Stimulated activated CD4-positive, alpha-beta T cell treated with anti-CD3 and anti-CD28 coated beads, TNF-alpha, amount 100 ng/mL, for 24 hours (primary cell): ENCODE measurements at places on chromosomes 5 and 9.

- no peak for DNase-seq
These were observed 22.7 kb downstream of the ANKRD33B start for GRCh38 chr5:10586555-10586954.

- DNase-seq: no peak
These were observed 205.1 kb upstream of the EFNA5 start for GRCh38 chr5:107875833-107876232.

DNA sequence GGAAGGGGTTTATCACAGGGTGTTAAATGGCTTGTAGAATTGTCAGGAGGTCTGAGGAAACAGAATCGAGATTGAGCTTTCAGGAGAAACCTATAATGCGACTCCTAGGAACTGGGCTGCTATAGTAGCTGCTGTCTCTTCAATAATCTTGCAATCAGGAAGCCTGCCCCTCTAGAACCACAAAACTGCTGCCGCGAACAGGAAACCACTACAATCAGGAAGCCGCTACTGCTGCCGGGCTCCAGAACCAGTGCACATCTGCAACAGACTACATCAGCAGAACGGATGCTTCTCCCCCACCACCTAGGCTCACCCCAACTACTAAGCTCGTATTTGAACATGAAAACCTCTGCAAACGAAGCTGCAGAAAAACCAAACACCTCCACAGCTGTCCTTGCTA is 31.6 kb downstream of the TNFSF8 start:
- DNase-seq: peak; percentile 64

GRCh38 chr5:170219615-170220014 is 13.2 kb upstream of the C5orf58 start:
- DNase-seq: no peak

GRCh38 chr5:168679515-168679920 is 100.3 kb upstream of the PANK3 start:
- DNase-seq: peak; percentile 60

- no peak for DNase-seq
These were observed 595 bp downstream of the PDLIM7 start for GRCh38 chr5:177496727-177497291.

DNA sequence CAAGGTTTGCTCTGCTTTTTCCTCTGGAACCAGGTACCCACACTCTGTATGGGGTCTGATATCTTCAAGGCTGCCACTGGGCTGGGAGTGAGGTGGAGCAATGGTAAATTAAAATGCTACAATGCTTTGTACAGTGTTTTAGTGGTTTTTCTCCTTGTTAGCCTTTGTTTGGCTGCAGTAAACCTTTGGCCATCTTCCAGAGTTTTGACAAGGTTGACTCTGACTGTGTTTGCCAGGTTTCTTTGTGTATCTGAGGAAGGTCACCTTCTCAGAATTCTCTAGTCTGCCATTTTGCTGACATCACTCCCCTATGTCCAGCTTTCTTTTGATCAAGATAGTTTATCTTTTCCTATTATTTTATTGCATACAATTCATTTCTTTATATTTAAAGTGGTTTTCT is 11.2 kb downstream of the SPATA31D1 start:
- DNase-seq: no peak

DNA sequence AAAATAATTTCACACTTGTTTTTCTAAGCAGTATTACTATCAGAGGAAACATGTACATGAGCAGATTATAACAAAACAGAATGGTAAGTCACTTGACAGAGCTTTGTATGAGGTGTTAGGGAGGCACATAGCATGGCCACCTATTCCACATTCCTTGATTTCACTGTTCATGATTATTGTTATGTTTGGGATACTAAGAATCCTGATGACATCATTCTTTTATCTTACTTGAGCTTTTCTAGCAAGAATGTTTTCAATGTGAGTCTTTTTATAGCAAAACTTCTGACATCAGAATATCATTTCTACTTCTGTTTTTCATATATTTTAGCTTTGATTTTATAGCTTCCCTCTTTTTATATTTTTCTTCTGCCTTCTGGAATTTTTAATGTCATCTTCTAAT is 208.2 kb downstream of the DMRTA1 start:
- no peak for DNase-seq

- DNase-seq: no peak
These were observed 88.1 kb downstream of the PAX5 start for GRCh38 chr9:36945999-36946398.
